ENCODE measurements at places on chromosomes 16 and 17.

DNA sequence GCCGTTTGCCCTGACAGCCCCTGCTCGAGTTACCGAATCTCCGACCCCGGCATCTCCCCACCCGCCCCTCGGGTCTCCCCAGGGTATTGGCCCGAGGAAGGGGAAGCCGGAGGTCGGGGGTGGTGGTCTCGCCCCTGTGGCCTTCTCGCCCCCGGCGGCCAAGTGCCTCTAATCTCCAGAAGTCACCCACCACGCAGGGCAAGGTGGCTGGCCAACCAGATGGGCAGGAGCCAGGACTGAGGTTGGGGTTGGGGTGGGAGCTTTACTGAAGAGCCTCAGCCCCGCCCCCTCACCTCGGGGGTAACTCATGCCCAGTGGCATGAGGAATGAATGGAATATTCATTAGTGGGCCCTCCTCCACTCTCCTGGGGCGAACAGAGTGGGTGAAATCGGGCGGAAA is 637 bp downstream of the DHRS11 start:
- peak; percentile 59 for DNase-seq

DNA sequence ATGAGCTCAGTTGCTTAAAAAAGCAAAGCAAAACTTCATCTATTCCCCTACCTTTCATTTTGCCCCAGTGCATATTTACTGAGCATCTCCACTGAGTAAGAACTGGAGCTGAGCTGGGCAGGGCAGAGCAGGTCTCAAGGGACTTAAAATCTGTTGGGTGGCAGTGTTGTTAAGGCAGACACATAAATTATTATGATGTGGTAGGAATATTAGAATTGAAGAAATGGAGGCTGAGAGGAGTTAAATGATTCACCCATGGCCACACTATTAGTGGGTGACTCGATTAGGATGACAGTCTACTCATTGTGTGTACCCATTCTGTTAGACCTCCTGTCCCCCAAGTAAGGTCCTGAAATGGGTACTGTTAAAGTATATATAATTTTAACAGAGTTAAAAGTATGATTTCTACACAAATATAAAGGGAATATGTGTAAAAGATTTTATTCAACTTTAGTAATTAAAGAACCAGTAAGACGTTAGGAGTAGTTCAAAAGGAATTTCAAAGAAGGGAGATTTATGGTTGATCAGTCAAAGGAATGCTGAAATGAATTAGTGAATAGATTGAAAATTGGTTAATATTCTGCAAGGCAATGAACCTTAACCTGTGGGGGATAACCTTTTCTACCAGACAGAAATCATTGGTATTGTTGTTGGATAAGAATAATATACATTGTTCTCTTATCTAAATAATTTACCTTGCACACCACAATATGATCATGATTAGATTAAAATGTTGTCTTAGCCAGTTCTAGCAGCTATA is 17.5 kb downstream of the ITGB3 start:
- no peak for DNase-seq

- no peak for DNase-seq
These were observed 8.6 kb downstream of the CES4A start for GRCh38 chr16:66996983-66997358.

DNA sequence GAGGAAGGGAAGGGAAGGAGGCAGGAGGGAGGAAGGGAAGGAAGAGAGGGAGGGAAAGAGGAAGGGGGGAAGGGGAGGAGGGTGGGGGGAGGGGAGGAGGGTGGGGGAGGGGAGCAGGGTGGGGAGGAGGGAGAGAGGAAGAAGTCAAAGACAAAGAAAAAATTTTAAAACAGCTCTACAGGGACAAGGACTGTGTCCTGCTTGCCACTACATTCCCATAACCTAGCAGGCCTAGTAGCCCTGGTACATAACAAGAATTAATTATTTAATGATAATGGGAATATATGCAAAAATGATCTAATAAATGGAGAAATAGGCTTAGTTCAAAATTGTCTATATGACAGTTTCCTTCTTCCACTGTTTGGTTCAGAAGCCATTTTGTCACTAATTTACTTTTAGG is 47.6 kb upstream of the NOG start:
- no peak for DNase-seq

DNA sequence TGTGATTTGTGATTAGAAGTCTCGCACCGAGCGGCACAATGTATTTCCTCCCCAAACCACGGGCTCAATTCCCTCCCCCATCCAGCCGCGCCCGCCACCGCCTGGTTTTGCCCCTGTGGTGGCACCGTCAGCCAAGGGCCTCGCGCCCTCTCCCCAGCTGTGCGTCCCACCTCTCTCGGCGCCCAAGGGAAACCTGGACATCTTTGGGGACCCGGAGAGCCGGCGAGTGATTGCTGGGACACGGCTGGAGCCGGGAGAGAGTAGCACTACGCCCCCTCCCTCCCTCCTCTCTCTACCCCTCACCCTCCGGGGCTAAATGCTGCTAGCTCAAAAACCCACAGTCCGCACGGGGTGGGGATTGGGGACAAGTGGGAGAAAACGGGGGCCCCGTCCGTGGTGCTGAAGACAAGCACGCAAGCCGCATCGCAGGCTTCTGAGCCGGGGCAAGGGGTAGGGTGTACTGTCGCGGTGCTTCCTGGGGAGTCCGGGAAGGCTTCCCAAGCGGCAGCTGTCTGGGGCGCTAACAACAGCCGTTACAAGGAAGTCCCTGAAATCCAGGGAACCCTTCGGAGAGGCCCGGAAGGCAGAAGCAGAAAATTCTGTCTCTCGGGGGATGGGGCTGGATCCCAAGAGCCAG is 1.4 kb downstream of the CBLN1 start:
- no peak for DNase-seq

DNA sequence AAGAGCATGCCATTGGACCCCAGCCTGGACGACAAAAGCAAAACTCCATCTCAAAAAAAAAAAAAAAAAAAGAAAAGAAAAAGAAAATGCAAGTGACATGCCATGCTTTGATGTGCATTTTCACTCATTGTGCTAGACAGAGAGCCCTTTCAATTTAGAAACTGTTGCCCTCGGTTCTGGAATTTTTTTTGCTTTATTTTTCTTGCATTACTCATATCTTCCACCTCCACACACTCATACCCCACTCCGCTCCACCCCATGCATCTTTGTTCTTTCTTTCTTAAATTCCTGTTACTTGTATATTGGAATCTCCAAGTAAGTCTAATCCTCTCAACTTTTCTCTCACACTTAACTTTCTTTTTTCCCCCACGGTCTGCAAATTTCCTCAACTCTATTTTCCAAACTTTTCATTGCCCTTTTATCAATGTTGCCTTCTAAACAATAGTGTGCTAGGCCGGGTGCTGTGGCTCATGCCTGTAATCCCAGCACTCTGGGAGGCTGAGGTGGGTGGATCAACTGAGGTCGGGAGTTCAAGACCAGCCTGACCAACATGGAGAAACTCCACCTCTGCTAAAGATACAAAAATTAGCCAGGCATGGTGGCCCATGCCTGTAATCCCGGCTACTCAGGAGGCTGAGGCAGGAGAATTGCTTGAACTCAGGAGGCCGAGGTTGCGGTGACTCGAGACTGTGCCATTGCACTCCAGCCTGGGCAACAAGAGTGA is 16.8 kb upstream of the SUZ12 start:
- DNase-seq, result peak; percentile 49

DNA sequence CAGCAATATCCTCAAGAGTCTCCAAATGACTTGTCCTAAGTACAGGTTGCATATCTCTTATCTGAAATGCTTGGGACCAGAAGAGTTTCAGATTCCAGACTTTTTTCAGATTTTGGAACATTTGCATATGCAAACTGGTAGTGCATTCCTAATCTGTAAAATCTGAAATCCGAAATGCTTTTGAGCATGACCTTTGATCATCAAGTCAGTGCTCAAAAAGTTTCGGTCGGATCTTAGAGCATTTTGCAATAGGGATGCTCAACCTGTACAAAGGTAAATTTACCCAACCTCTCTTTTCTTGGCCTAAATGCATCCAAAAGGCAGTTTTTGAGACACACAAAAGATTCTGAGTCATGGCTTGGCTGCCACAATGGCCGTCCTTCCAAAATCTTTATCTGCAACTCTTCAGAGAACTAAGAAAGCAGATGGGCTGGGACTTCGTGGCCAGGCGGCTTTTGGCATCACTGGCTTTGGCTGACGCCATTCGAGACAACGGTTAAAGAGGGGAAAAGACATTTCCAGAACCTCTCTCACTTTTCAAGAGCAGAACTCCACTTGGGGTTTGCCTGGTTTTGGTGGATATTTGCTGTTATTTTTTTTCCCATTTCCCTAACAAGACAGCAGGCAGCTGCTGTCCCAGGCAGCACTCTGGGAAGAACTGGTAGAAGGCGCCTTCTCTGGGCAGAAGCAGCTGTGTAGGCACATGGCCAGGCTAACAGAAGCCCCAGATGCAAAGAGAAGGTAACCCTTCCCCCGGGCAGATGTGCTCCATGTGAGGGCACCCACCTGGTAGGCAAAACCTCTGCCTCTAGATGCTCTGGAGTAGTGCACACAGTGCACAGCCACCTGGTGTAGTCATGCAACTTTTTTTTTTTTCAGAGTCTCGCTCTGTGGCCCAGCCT is 8.9 kb downstream of the CPPED1 start:
- DNase-seq, result no peak

DNA sequence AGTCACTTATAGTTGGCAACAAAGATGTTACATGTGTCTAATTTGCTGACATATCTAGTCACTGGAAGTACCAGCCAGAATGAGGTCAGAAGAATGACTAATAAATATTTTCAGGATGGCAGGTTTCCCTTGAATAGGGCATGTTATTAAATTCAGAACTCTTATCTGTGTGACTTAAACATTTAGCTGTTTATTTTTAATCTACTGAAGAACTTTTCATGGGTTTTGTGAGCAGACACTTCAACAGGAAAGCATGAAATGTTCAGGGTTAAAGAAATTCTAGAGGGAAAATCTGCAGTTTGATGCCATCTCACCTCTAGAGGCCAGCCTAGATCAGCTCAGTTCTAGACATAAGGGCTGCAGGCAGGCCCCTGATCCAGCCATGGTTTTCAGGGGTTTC is 13.2 kb downstream of the JPT2 start:
- DNase-seq, result peak; percentile 40

DNA sequence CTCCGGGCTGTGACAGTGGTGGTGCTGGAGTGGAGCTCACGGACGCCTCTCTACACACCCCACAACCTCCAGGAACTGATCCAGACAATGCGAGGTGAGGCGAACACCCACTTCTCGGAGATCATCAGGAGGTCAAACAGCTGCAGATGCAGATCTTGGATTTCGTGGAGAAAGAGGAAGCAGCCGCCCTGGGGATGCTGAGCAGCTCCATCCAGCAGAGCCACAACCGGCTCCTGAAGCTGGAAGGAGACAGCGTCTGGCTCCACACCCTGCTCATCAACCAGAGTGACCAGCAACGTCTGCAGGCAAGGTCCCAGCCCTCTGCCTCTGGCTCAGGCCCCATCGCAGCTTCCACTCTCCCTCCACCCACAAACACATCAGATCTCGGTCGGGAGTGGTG is 13.2 kb upstream of the SLC16A5 start:
- no peak for DNase-seq

DNA sequence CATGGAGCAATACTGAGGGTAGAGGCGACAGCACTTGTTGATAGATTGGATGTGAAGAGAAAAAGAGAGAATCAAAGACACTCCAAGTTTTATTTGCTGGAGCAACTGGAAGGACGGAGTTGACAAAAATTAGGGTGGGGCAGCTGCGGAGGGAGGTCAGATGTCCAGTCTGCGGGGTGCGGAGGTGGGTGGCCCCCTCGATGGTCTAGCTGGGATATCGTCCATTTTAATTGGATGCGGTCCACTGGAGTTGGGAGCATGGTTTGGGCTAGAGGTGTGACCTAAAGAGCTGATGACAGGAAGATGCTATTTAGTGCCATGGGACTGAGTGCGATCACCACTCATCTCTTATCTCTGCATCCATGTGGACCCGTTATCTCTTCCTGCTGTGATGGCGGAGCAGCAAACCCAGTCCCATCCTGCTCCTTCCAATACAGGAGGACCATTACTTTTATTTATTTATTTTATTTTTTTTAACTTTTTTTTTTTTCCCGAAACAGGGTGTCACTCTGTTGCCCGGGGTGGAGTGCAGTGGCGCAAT is 48.3 kb upstream of the CBX4 start:
- DNase-seq, result no peak

DNA sequence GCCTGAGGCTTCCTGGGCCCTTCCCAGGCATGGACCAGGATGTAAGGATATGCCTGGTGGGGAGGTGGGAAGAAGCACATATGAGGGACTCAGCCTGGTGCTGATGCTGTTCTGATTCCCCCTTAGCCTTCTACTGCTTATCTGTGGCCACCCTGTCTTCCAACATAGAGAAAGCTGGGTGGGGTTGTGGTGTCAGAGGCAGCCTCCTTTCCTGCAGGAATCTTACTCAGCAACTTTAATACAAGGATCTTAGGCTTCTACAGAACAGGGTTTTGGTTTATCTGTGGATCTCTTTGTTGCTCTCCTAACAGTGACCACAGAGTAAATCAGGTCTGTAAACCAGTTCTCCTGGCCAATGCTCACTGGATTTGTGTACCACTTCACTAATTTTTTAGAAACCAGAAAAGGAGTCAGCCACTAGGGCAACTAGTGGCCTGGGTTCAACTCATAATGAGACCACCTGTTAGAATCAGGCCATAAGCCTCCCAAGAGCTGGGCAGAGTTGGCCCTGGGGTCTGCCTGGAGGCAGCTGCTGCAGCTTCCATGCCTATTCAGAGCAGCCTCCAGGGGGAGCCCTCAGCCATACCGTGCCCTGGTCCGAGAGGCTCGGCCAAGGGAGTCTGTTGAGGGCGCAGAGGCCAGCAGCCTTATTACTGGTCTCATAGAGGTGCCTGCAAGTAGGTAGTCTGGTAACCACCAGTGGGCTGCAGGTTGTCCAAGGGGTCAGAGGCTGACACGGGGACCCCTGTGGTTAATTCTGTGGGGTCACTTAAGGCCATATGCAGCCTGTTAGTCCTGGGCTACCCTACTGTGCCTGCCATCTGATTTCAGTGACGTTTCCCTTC is 7.1 kb downstream of the HAS3 start:
- DNase-seq, result peak; percentile 51

GRCh38 chr17:74922694-74923537 is at the start of gene USH1G:
Gene USH1G, minus strand, starts transcription at chr17:74923255. Its CDS starts 182 bp downstream, at chr17:74923073.
- DNase-seq, result peak; percentile 26

DNA sequence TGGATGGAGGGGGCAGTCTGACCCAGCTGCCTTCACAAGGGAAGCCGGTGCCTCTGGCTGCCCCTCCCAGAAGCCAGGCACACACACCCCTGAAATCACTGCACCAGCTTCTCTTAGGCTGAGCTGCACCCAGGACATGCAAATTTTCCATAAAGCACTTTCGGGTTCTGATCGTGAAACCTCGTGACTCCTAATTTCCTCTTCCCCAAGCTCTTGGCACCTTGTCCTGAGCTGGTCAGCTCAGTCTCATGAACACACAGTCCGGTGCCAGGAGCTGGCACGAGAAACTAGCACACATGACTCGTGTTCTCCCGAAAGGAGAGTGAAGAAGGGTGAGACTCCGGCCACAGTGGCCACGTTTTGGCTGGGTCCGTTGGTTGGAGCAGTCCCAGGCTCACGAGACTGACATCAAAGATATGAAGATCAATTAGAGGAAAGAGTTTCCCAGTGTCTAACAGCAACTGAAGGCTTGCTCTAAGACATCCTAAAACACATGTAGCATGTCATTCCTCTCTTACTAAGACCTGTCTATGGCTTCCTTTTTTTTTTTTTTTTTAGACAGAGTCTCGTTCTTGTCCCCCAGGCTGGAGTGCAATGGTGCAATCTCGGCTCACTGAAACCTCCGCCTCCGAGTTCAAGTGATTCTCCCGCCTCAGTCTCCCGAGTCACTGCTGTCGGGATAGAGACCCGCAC is 9.2 kb upstream of the ABR start:
- DNase-seq, result peak; percentile 86

Data from suppressor macrophage treated with lipopolysaccharide for 1 hour (primary cell).